ENCODE measurements at places on chromosomes 7 and 10.

DNA sequence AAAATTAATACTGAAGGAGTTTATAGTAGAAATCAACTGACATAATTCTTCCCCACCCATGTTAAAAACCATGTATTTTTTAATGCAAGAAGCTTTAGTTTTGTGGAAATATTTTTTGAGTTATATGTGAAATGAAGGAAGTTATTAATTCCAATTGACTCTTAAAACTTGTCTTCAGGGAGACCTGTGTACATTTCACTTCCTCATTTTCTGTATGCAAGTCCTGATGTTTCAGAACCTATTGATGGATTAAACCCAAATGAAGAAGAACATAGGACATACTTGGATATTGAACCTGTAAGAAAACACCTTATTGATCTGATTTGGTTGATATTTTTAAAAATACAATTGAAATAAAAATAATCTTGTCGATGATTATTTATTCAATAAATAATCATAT lies 33.3 kb downstream of the CD36 start:
- DNase-seq: no peak

- no peak for DNase-seq
Observed at GRCh38 chr10:103706762-103707161, 148.6 kb downstream of the SH3PXD2A start.

DNA sequence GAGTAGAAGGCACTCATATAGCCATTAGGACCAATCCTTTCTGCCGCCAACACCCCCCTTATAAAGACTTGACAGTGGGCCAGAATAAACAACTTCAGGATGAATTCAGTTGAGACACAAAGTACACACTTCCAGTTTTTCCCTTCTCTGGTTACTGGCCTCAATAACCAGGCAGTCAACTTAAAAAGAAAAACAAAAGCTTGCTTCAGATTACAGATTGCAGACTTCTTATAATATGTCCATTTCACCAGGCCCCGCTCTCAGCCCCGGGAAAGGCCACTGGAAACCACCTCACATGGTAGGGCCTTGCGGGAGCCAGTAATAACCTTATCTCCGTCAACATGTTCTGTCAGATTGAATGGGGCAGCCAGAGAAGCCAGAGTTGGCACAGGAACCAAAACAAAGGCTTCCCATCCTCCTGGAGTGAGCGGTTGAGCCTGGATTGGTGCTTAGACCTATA lies 108.8 kb downstream of the EGFR start:
- no peak for DNase-seq

DNA sequence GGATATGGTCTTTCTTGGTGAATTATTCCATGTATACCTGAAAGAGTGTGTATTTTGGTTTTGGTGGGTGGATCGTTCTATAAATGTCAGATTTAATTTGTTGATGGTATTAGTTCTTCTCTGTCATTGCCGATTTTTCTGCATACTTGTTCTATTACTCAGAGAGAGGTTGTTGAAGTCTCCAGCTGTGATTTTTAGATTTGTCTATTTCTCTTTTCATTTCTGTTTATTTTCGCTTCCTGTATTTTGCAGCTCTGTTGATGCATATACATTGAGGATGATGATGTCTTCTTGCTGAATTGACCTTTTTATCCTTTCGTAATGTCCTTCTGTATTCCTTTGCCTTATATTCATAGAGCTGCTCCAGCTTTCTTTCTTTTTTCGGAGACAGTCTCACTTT lies 12.1 kb upstream of the BHLHA15 start:
- DNase-seq: no peak

DNA sequence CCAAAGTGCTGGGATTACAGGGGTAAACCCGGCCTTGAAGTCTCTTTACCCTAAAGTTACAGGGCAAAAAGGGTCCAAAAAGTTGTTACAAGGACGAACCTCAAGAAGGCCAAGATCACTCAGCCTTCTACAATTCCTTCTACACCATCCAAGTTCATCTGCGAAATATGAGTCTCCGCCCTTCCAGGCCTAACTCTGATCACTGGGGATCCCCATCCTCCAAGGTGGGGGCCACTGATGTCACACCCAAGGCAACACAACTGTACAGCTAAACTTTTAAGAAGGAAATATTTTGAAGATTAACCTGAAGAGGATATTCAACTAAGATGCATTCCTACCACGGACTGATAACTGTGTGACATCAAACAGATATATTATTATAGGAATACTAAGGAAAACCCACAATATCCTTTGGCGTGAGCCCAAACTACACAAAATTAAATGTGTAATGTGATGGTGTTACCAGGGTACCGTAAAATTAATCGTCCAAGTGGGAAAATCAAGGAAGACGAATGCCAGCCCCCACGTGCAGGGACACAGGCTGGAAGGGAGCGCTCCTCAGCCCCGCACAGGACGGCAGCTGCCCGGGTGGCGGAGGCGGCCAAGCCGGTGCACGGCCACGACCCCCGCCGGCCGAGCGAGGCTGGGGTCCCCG lies 1.0 kb downstream of the PAXIP1 start:
- DNase-seq: no peak

DNA sequence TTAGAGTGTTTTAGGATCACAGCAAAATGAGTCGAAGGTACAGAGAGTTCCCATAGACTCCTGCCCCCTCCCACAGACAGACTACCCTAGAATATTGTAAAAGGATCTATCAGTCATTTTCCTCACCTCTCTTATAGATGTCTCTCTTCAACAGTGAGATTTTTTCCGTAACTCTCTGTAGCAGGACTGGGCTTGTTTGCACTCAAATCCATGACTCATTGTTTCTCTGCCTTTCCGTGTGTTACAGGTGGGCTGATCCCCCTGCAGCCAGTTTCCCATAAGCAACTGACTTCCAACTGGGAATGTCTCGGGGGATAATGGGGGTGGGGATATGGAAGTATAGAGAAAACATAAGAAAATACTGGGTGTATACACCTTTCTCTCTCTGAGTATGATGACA lies 921.0 kb downstream of the GATA3 start:
- DNase-seq: no peak

- DNase-seq: no peak
Observed at GRCh38 chr10:42812028-42812427, 29.4 kb downstream of the BMS1 start.

DNA sequence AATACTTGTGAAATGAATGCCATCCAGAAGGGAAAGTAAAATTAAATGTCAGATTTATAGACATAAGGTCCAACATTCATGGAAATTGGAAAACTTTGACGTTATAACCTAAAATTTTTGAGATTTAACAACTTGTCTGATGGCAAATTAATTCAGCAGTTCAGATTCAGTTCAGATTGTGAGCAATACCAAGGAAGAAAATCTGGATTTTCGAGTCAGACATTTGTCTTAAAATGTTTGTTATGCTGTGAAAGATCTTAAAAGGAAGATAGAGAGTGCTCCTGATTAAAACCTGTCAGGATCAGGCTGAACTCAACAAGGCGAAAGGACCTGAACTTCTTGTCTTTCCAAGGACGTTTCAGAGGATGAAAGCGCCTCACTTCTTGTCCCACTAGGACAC lies 320.9 kb downstream of the PAXIP1 start:
- DNase-seq: no peak

DNA sequence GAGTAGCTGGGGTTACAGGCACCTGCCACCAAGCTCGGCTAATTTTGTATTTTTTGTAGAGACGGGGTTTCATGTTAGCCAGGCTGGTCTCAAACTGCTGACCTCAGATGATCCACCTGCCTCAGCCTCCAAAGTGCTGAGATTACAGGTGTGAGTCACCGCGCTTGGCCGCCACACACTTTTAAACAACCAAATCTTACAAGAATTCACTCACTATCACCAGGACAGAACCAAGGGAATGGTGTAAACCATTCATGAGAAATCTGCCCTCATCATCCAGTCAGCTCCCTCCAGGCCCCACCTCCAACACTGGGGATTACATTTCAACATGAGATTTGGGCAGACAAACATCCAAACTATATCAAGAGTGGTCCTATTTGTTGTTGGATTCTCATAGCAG lies 43.6 kb downstream of the MGAM start:
- DNase-seq: no peak

DNA sequence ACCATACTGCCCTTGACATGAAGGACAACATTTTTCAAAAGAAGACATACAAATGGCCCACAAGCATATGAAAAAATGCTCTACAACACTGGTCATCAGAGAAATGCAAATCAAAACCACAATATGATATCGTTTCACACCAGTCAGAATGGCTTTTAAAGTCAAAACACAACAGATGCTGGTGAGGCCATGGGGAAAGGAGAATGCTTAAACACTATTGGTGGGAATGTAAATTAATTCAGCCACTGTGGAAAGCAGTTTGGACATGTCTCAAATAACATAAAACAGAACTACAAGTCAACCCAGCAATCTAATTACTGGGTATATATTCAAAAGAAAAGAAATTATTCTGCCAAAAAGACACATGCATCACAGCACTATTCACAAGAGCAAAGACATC lies 4.2 kb upstream of the NT5C3A start:
- DNase-seq: no peak

DNA sequence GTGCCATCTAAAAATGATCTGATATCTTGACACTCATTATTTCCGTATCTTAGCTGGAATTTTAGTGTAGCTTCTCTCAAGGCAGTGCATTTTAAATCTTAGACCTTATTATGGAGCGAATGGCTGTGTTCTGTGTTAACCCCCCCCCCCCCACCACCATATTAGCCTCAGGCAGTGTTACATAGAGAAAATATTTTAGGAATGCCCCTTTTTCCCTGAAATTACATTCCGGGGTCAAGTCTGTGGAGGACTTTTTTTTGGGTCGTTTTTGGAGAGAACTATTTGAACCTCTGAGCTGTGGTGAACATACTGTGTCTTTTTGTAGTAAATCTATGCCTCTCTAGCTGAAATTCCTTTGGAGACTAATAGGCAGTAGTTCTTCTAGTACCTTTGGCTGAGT lies 3.1 kb downstream of the CCDC126 start:
- no peak for DNase-seq

- no peak for DNase-seq
Observed at GRCh38 chr10:90930971-90931871, 10.3 kb upstream of the ANKRD1 start.

- no peak for DNase-seq
Observed at GRCh38 chr7:96959135-96959534, 46.2 kb upstream of the DLX6 start.

- no peak for DNase-seq
Observed at GRCh38 chr7:68694656-68695055, 903.6 kb upstream of the AUTS2 start.

DNA sequence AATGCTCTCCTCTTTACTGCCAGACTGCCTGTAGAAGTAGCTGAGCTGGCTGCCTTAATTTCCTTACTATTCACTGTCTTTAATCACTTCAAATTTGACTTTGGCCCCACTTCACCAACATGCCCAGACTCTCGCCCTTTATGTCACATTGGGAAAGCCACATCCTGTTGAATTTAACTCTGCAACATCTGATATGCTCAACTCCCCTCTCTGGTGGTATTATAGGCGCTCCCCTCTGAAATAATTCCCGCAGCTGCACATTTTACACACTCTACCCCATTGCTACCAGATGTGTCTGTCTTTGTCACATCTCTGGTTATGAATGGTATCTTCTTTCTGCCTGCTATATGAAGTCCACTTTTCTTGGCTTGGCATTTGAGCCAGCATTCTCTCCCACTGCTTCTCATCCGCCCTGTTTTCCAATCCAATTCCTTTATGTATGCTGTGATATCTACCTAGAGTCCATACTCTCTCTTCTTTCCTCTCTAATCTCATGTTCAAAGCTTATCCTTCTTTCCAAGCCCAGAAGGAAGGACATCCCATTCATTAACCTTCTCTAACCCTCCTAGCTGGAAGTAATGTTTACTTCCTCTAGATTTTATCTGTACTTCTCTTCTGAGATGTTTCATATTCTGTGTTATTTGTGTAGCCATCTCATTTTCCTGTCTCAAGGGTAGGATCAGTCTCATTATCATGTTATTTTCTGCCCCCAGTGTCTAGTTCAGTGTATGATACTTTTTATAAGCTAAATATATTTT lies 134.5 kb downstream of the ST7 start:
- DNase-seq: no peak

- no peak for DNase-seq
Observed at GRCh38 chr7:66883716-66884115, 37.3 kb upstream of the TMEM248 start.

GRCh38 chr10:25257646-25258045 lies 82.8 kb downstream of the GPR158 start:
- no peak for DNase-seq

- no peak for DNase-seq
Observed at GRCh38 chr10:82742478-82742877, 867.5 kb downstream of the NRG3 start.

DNA sequence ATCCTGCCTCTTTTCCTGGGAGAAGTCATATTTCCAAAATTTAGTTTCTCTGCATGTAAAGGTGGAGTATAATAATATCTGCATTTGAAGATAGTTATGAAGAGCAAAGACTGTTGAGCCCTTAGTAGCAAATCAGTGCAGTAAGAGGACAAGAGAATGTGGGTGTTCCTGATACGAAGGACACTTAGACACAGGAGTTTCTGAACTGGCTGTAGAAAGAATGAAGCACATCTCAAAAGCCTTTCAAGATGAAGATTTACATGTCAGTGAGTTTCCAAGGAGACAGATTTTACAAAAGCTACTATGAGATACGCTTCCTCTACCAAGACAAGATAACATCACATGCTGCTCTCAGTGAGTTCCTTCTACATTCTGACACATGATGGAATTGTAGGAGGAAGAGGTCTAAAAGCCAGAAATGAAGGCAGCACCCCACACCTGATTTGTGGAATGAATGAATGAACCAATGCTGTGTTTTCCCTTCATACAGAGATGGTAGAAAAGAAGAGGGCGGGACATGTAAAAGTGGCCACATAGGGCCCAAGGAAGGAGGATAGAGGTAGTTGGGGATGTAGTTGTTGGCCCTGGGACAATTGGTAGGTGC lies 173.6 kb upstream of the PDE1C start:
- no peak for DNase-seq

DNA sequence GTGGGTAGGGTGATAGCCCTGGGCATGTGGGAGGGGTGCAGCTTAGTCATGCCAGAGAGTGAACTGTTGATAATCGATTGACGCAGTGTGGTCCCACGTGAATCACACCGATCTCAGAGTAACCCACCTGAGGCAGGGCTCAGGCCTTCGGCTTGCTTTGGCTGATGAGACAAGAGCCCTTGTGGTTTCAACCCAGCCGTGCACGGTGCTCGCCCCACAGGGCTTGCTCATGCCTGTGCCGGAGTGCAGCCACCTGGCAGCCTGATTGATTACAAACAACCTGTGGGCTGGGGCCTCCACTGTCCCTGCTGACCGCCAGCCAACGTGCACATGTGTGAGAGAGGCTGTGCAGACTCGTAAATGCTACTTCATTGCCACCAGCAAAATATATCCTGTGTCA lies 144.9 kb upstream of the ADARB2 start:
- DNase-seq: no peak

- no peak for DNase-seq
Observed at GRCh38 chr10:75137533-75138438, 26.3 kb downstream of the SAMD8 start.

DNA sequence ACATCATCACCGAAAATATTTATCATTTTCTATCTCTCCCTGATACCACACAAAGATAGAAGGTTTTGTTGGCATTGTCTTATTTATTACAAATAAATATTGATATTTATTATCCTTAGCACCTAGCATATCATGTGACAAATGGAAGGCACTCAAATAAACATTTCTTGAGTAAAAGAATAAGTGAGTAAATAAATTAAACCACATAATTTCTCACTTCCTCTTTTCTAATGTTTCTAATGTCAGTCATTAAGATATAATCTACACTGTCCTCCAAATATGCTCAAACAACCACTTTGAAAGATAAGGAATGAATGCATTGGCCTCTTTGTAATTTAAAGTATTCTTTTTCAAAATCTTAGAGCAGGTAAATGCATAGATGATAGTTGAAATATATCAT lies 1027.8 kb upstream of the LRRTM3 start:
- DNase-seq: no peak

GRCh38 chr7:44182827-44183226 lies 6.4 kb downstream of the GCK start:
- no peak for DNase-seq
